ENCODE measurements at places on chromosomes 6 and 20.

DNA sequence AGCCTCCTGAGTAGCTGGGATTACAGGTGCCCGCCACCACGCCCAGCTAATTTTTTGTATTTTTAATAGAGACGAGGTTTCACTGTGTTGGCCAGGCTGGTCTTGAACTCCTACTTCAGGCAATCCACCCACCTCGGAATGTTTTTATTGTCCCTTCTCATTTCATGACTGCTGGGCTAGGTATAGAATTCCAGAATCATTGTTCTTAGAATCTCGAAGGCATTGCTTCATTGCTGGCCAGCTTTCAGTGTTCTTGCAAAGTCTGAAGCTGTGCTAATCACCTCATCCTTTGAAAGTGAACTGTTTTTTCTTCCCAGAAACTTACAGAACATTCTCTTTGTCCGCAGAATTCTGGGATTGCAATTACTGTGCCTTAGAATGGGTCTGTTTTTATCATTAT lies 49.0 kb downstream of the PTPN1 start:
- DNase-seq = no peak

DNA sequence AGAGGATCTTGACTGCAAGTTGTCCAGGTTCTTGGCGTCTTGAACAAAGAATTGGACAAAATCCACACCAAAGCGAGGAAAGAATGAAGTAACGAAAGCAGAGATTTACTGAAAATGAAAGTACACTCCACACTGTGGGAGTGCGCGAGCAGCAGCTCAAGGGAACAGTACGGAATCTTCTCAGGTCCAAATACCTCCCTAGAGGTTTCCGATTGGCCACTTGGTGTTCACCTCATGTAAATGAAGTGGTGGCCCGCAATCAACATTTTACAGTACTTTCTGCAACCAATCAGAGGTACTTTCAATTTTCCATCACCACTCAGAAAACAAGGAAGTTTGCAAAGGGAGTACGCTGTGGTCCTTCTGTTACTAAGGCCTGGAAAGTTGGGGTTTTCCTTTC lies 122.4 kb downstream of the PTPRK start:
- DNase-seq = no peak

GRCh38 chr20:51541189-51542032 lies 1.1 kb downstream of the NFATC2 start:
- no peak for DNase-seq

GRCh38 chr6:147660334-147661311 lies 152.1 kb downstream of the SAMD5 start:
- no peak for DNase-seq

DNA sequence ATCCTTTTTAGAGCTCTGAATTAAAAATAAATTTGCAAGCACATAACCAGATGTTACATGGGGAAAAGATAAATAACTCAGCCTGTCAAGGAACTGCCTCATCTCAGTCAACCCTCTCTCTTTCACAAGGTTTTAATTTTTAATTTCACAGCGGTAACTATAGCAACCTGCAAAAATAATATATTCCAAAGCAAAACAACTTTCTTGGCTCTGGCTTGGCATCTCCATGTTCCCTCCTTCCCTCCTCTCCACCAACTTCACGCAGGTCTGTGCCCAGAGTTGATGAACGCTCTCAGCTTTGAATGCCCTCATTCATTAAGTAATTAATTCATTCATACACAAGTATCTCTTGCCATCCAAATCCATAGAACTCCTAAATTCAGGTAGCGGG lies 32.5 kb upstream of the SIRPA start:
- no peak for DNase-seq

- DNase-seq = no peak
Measured at GRCh38 chr6:166997768-166998255, 1.4 kb upstream of the CEP43 start.

- DNase-seq = no peak
Measured at GRCh38 chr6:153024709-153025017, 22.2 kb upstream of the MTRF1L start.

DNA sequence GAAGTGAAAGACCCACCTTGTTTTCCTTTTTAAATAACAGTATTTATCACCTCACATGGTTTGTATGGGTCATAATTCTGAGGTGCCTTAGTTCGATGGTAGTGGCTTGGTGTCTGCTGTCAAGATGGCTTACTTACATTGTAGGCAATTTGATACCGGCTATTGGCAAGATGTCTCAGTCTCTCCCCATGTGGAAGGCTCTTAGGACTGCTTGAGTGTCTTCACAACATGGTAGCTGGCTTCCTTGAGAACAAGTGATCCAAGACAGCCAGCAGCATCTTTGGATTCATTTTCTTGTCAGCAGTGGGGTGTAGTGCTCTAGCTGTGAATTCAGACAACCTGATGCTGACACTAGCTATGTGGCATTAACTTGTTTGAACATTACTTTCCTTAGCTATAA lies 70.1 kb downstream of the CBFA2T2 start:
- DNase-seq = no peak

DNA sequence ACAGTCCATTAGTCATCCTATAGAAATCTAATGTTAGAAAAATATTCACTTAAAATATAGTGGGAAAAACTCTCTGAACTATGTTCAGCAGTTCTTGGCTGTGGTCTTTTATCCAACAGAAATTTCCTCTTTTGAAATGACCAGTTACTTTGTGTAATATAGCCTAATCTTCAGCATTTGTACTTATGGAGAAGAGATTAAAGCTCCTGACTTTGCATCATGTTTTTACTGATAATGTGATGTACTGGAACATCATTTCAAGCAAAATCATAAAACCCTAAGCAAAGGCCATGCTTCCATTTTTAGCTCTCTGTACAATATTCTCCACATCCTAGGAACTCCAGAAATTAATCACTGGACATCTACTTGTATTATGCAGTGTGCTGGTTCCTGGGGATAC lies 430.8 kb upstream of the RUNX2 start:
- DNase-seq = no peak

DNA sequence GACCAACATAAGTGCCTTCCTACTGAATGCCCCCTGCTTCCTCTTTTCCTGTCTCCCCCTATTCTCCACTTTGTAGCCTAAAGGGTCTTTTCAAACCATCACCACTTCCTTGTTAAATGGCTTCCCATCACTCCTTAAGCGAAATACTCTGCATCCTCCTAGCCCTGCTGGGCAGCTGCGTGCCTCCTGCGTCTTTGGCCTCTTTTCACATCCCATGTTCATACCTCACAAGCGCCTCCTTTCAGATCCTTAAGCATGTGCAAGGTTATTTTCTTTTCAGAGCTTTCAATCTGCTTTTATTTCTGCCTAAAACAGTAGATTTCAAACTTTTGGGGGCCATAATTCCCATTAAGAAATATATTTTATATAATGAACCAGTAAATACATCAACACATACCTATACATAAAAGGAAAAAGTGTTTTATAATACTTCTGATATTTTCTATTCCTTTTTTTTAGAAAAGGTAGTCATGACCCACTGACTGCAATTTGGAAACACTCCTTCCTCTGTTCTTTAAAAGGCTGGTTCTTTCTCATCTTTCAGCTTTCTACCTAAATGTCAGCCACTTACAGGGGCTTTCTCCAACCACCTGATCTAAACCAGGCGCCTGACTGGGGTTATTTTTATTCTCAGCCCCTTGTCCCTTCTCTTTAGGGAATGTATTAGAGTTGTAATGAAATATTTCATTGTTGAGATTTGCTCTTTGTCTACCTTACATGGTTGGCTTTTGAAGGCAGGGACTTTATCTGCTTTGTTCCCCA lies 84.1 kb downstream of the PRDM1 start:
- DNase-seq = no peak

GRCh38 chr6:89415185-89415584 lies 3.1 kb upstream of the RRAGD start:
- no peak for DNase-seq

DNA sequence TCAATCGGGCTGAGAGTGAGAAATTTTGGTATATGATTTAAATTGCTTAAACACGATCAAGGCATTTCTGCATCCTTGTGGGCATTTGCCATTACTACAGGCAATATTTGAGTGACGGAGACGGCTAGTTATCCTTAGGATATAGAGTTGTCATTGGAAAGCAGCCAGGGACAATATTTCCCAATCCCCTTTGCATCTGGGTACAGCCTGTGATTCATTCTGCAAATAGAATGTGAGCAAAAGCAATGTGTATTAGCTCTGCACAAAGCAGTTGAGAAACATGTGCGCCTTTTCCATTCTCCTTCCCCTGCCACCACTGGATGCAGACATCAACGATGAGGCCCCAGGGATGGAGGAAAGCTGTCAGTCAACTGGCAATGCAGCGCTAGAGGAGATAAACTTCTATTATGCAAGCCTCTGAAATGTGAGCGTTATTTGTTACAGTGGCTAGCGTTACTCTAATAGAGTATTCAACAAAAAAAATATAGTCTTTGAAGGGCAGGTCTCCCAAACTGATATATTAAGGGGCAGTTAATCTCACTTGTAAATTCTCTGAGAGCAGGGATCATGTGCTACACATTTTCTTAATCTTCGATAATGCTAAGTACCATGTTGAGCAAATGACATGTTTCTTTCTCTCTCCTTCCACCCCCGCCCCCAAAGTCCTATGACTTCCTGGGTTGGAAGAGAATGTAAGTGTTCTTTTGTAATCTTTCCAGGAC lies 37.1 kb upstream of the NCOA3 start:
- peak; percentile 18 for DNase-seq

DNA sequence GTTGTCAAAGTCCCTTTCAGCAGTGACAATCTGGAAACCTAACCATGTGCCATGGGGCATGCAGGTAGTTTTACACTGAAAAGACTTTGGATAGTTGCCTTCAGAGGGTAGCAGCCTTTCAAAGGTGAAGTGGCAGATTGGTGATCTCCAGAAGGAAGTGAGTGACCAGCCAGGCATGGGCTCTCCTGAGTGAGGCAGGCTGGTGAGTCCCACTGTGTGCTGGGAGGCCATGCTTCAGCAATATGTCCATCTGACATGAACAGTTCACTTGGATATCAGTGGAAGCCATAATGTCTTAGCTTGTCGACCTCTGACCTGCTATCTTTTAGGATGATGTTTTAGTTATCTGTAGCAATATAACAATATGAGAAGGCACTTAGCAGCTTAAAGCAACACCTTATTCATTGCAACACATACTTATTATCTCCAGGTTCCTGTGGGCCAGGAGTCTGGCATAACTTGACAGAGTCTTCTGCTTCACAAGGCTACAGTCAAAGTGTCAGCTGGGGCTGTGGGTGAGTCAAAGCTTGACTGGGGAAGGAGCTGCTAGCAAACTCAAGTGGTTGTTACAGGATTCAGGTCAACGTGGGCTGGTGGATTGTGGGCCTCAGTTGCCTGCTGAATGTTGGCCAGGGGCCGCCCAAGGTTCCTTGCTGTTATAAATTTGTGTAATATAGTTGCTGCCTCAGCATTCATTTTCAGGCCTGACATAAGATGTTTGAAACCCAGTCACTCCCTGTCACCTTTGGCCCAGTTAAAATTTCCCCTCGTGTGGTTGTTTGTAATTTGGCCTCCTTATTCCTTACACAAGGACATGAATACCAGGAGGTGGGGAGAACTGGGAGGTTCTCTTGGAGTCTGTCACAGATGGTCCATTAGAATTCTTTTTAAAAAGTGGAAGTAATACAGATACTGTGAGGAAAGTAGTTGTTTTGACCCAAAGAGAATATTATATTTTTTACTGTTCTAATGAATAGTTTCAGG lies 100.2 kb downstream of the UST start:
- DNase-seq = no peak

DNA sequence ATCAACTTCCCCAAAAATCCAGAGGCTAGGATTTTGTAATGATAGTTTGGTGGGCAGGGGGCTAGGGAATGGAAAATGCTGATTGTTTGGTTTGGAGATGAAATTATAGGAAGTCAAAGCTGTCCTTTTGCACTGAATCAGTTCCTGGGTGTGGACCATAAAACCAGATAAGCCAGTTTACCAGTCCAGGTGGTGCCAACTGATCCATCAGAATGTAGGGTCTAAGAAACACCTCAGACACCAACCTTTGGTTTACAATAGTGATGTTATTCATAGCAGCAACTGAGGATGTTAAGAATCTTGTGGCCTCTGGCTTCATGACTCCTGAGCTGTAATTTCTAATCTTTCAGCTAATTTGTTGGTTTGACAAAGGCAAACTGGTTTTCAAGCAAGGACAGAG lies 496.6 kb upstream of the EPHA7 start:
- DNase-seq = no peak

GRCh38 chr6:51300510-51300909 lies 481.8 kb downstream of the TFAP2B start:
- no peak for DNase-seq

DNA sequence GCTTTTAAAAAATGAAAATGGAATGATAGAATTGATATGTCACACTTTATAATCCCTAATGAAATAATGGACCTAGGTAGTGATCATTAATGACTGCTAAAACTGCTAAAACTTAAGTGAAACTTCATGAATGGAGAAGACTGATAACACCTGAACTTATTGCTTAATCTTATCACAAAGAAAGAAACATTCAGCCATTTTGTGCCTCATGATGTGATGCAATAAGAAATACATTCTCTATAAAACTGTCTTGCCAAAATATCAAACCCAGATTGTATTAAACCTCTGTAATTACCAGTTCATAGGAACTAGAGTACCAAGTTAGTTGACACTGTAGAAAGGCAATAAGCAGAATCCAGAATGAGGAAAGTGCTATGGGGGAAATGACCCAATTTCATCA lies 54.4 kb upstream of the COL10A1 start:
- DNase-seq = no peak

DNA sequence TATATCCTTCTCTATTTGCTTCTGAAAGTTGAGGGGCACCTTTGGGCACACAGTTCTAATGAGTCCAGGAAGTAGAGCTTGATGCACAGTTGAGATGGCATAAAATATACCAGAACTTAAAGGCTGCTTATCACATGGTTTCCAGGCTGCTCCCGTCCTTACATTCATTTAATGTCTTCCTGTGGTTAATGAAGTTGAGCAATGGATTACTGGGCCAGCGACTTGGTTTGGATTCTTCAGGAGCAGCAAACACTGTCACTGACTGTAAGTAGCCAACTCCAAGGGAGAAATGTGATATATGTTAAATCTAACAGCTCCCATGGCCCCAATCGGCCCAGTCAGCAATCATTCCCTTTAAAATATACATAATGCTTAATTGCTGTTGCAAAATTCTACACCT lies 9.0 kb upstream of the TSHZ2 start:
- DNase-seq = peak; percentile 34

GRCh38 chr6:132651062-132651461 lies 7.9 kb downstream of the TAAR1 start:
- DNase-seq = no peak
